ENCODE measurements at places on chromosomes 1 and 21.

GRCh38 chr1:107533436-107533835 is 392.6 kb downstream of the NTNG1 start:
- no peak for DNase-seq

GRCh38 chr1:154467434-154468102 is 34.5 kb upstream of the TDRD10 start:
- DNase-seq = no peak

- no peak for DNase-seq
Observed at GRCh38 chr1:201596101-201596868, 57.4 kb downstream of the NAV1 start.

DNA sequence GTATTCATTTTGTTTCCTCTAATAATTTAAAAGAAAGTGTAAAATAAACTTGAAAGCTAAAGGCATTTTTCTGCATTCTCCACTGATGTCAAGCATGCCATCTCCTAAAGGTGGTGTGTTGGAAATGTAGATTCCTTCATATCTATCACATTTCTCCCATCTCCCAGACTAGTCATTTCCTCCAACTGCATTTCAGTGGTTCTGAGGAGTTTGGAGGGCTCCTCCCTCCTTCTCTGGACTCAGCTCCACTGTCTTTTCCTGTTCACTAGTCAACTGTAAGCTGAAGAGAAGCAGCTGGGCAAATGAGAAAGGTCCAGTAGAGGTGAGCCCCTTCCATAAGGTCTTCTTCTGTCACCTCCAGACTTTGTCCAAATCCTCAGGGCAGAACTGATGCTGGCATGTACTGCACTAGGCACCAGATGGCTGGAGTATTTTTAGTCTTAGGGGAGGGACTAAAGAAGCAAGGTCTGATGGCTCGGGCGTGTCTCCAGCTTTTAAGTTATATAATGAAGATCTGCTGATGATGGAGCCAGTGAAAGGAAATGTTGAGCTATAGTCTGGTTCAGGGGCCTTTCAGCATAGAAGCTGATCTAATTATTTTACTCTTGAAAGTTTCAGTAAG is 186.1 kb downstream of the NTNG1 start:
- DNase-seq = no peak

GRCh38 chr1:203278885-203279406 is 26.4 kb upstream of the BTG2 start:
- DNase-seq = no peak

GRCh38 chr1:157438146-157438545 is 114.2 kb downstream of the FCRL5 start:
- no peak for DNase-seq

DNA sequence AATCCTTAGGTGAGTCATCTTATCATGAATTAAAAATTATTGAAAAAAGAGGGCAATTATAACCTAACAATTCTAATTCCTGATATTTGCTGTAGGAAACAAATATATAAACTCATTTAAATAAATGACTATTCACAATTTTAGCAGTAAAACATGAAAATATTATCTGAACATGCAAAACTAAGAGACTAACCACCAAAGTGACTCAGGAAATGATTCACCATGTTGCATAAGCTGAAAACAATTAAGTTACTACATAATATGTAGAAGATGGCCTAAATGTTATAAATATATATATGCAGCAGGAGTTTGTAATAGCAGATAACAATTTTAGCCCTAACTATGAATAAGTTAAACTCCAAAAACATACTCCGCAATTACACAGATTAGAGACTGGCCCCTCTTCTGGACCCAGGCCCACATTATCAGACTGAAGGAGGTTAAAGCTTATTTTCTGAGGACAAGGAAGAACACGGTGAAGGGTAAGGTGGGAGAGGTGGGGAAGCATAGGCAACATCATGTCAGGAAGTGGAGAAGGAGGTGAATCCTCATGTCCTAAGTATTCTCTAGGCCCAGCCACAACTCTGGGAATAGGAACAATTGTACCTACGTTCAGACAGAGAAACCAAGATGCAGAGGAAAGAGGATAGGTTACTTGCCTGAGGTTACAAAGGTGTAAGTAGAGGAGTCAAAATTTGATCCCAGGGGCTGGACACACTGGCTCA is 15.6 kb upstream of the AIM2 start:
- no peak for DNase-seq

- DNase-seq = no peak
Observed at GRCh38 chr1:36534711-36535412, 52.1 kb upstream of the CSF3R start.

- no peak for DNase-seq
Observed at GRCh38 chr21:29538115-29538514, 239.4 kb downstream of the BACH1 start.
